ENCODE measurements at places on chromosomes 12 and 14.

GRCh38 chr14:103127861-103128598, 4.8 kb downstream of the TNFAIP2 start:
- DNase-seq: no peak

GRCh38 chr12:29414368-29414767, 33.4 kb upstream of the ERGIC2 start:
- no peak for DNase-seq

GRCh38 chr14:56660677-56661389, 81.2 kb downstream of the TMEM260 start:
- no peak for DNase-seq

DNA sequence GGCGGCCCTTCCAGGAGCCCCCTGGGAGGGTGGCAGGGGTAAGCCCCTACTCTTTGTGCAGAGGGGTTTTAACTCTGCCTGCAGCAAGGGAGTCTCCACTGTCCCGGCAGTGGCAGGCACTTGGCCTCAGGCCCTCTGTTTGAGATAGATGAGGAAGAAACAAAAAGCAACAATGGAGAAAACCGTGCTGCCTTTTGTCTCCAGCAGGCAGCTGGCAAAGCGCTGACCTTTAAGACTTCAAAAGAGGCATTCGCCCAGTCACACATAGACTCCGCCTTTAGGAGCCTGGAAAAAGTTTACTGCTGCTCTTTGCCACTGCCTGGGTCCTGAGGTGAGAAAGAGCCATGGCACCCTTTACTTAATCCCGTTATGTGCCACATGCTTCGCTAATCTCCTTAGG, 158.2 kb upstream of the NTF3 start:
- DNase-seq: no peak

DNA sequence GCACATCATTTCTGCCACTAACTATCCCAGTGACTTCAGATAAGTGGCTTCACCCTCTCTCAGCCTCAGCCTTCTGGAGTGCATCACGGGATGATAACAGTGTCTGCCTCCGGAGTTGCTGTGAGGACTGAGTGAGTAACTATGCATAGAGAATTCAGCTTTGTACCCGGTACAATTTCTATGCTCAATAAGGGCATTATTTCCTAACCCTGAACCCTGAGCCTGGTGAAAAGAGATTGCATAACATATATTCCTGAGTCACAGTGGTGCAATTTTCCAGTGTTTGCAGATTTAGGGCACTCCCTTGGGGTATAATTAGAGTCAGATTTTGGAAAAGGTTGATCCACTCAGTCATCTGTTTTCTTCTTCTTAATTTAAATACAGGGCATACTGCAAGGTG, 181.1 kb downstream of the PTPN11 start:
- no peak for DNase-seq

- no peak for DNase-seq
These were observed 4.3 kb upstream of the HIF1A start for GRCh38 chr14:61690982-61691381.

GRCh38 chr12:130668286-130669204, 47.6 kb downstream of the RIMBP2 start:
- DNase-seq: no peak

GRCh38 chr14:98893675-98894074, 378.3 kb downstream of the BCL11B start:
- DNase-seq: no peak

DNA sequence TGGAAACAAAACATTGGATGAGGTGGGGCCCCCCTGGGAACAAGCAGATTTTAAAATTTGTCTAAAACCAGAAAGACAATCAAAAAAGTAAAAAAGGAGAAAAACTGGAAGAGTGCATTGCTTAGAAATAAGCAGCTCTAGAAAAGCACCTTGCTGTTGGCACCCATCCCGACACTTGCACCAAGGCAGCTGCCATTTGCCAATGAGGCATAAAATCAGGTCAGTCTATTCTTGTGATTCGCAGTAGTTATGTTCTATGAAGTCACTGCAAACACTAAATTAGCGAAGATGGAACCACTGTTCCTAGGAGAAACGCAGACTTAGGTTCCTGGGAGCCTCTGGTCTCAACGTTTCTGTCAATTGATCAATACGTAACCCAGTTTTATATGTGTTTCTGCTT, 16.2 kb downstream of the VPS33A start:
- DNase-seq: no peak

- no peak for DNase-seq
These were observed 104.8 kb upstream of the DIO3 start for GRCh38 chr14:101456246-101457175.

DNA sequence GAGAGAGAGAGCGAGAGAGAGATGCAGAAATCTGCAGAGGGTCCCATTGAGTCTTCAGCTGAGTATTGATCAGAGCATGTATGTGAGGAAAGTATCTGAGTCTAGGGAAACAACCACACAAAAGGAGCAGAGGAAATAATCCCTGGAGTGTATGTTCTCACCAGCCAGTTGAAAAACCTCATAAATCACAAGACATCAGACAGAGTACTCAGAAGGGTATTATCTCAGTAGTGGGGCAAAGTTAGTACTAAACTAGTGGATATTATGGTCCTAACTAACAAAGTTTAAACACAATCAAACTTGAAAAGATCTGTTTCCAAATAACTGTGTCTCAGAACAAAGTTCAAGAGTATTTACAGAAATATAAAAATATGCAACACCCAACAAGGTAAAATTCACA, 36.5 kb upstream of the CTDSP2 start:
- DNase-seq: no peak

- DNase-seq: no peak
These were observed 51.8 kb downstream of the SLC38A2 start for GRCh38 chr12:46320731-46321130.

GRCh38 chr12:120916561-120916960, 12.4 kb upstream of the SPPL3 start:
- DNase-seq: no peak

- no peak for DNase-seq
These were observed 1.1 kb downstream of the ATXN2 start for GRCh38 chr12:111597831-111598636.

DNA sequence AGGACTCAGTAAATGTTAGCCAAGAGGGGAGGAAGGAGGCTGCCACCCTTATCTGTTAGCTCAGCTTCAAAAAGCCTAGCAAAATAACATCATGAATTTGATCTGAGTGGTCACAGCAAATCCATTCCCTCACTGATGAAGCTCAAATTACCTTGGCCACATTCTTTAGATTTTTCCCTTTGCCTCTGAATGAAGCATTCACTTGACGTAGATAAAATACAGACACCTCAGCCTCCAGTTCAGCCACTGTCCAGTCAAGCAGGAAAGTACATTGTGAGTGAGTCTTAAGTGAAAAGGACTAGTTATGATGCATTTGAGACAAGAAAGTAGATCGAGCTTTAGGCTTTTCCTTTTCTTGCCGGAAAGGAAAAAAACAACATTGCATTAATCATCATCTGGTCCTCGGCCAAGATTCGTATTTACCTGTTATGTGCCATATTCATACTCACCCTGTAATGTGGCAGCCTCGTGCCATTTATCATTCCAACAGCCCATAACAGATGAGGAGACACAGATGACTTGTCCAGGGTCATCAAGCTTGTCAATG, 146.5 kb downstream of the ETV6 start:
- DNase-seq: no peak

GRCh38 chr12:22530-23201, 43.9 kb upstream of the IQSEC3 start:
- DNase-seq: no peak

GRCh38 chr12:23098110-23098509, 473.1 kb downstream of the ETNK1 start:
- no peak for DNase-seq

Data from stimulated activated CD8-positive, alpha-beta memory T cell treated with anti-CD3 and anti-CD28 coated beads, Interleukin-4, amount 100 ng/mL, for 1 hour (primary cell).